ENCODE measurements at places on chromosomes 12 and 14.

DNA sequence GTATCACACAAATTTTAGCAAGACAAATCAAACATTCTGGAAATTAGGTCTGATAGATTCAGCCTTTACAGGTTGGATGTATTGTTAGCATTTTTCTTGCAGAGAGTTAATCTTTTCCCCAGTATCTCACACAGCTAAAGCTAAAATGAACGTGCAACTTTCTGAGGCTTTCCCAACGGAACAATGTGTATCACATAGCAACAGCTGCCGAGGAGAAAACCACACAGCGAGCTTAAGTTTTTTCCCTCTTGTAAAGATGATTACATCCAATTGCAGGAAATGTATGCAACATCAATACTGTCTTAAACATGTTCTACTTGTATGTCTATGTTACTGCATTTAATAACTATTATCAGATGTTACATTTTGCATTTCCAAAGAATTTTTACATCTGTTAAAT lies 182.2 kb downstream of the CCDC59 start:
- DNase-seq = peak; percentile 24

DNA sequence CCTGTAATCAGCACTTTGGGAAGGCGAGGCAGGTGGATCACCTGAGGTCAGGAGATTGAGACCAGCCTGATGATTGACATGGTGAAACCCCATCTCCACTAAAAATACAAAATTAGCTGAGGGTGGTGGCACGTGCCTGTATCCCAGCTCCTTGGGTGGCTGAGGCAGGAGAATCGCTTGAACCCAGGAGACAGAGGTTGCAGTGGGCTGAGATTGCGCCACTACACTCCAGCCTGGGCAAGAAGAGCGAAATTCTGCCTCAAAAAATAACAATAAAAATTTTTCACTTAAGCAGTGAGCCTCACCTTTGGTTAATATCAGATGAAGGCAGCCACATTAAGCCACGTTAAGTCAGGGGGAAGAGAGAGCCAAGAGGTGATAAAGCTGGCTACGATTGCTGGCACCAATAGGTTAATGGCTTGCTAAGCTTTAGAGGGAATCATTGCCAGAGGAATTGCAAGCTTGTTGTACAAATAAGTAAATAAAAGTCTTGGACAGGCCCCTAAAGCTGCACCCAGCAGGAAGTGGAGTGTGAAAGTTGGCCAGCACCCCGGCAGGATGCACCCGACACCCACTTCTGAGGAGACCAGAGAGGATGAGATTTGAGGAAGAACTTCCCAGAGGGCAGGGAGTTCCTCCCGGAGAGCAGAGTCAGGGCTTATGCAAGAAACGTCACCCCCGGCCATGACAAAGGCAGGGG lies 41.3 kb upstream of the TESC start:
- DNase-seq = no peak

GRCh38 chr12:89775063-89775985 lies 66.7 kb upstream of the ATP2B1 start:
- no peak for DNase-seq

GRCh38 chr12:25254271-25254880 lies 3.6 kb upstream of the KRAS start:
- no peak for DNase-seq

- DNase-seq = no peak
These were observed 718 bp downstream of the EIF2B2 start for GRCh38 chr14:75003250-75004027.

GRCh38 chr14:74434294-74434693 lies 8.3 kb upstream of the SYNDIG1L start:
- no peak for DNase-seq

DNA sequence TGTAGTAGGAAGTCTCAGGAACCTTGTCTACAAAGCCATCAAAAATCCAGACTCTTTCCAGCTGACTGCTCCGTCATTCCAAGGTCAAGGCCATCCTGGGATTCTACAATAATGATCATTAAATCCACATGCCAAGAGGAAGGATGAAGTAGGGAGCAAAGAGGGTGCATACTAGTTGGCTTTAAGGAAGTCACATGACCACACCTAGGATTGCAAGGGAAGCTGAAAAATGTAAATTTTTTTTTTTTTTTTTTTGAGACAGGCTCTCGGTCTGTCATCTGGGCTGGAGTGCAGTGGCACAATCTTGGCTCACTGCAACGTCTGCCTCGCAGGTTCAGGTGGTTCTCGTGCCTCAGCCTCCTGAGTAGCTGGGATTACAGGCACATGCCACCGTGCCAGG lies 7.3 kb upstream of the MRPL42 start:
- no peak for DNase-seq
